ENCODE measurements at places on chromosomes 2 and 18. TPM values are rescaled to one million over a fixed set of nuclear protein-coding genes. Genes with fewer than 3 reads are reported as not detected.

Gene PROKR1
- total RNA-seq = not detected

Gene GAL3ST2
- total RNA-seq = 0.91 TPM

Gene MALL
- 40.9 TPM for total RNA-seq

Gene RTP5
- not detected for total RNA-seq

Gene C2orf80
- total RNA-seq = not detected

DNA sequence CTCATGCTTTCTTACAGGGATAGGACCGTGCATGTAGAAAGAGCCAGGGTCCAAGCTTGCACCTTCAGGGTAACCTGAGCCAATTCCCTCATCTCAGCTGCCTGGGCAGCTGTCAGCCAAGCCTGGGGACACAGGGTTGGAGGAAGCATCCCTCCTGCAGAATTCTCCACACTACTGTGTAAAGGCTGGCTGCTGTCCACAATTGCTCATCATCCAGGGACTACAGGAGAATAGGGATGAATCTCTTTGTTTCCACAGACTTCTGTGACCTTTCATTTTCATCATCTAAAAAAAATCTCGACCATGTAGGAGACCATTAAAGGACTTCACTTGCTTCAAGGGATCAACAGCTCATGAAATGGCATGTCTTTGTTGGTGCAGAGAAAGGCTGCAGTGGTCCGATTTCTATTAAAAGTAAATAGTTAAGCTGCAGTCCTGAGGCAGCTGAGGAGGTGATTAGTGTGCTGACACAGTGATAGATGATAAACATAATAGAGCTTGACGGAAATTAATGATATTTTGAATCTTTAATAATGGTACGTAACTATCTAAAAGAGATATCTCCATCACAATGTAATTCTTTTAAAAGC lies 74.4 kb upstream of the COPS8 start:
- H3K4me3 ChIP-seq = no peak overlapping the region
- H3K4me1 ChIP-seq = peaks cover 9% of the 10 kb centered on the region
- DNase-seq = no peak
- no peak overlapping the region for H3K27ac ChIP-seq
- H3K27me3 ChIP-seq = no peaks in the 10 kb centered on the region

DNA sequence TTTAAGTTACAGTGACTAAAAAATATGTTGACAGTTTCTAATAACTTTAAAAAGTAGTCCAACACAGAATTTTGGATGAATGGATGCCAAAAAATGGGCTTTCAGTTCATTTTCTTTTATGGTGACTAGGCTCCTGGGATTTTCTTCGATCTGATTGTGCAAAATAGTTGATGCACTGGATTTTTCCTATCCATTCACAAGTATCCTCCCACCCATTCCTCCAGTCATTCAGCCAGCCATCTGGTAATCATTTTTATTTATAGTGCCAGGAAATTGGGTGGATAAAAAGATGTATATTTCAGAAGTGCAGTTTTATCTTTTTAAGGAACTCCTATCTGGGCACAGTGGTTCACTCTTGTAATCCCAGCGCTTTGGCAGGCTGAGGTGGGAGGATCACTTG lies 175.1 kb downstream of the PTPRM start:
- no peak overlapping the region for H3K27ac ChIP-seq
- no peaks in the 10 kb centered on the region for H3K36me3 ChIP-seq
- H3K4me3 ChIP-seq = no peak overlapping the region
- H3K4me1 ChIP-seq = peaks cover 26% of the 10 kb centered on the region
- DNase-seq = no peak

DNA sequence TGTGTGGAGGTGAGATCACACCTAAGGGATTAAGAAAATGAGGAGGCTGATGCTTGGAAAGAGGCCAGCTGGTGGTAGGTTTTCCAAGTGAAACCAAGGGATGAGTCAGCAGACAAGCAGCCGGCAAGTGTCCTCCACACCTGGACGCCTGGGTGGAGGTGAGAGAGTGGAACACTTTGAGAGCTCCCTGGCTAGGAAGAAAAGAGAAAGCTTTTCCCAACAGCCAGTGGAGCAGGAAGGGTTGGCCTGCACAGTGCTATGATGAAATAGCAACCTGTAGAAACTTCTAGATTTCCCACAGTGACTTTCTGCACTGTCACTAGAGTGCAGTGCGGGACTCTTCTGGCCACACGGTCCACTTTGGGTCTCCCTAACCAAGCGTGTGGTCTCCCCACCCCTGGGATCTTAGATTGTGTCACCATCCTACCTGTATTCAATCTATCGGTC lies 19.6 kb upstream of the IL37 start:
- no peak overlapping the region for H3K27ac ChIP-seq
- H3K27me3 ChIP-seq = no peaks in the 10 kb centered on the region
- no peaks in the 10 kb centered on the region for H3K4me1 ChIP-seq
- DNase-seq = no peak
- no peak overlapping the region for H3K4me3 ChIP-seq

- H3K36me3 ChIP-seq = no peaks in the 10 kb centered on the region
- no peaks in the 10 kb centered on the region for H3K27me3 ChIP-seq
- no peak overlapping the region for H3K27ac ChIP-seq
- peak overlapping the region; percentile 48 for H3K4me3 ChIP-seq
Measured at GRCh38 chr2:60735496-60736250, 20.4 kb upstream of the PAPOLG start.

GRCh38 chr2:122523143-122523542 lies 767.7 kb downstream of the TSN start:
- no peak overlapping the region for H3K4me3 ChIP-seq
- no peaks in the 10 kb centered on the region for H3K27me3 ChIP-seq
- no peak overlapping the region for H3K27ac ChIP-seq
- no peaks in the 10 kb centered on the region for H3K36me3 ChIP-seq
- DNase-seq = no peak

DNA sequence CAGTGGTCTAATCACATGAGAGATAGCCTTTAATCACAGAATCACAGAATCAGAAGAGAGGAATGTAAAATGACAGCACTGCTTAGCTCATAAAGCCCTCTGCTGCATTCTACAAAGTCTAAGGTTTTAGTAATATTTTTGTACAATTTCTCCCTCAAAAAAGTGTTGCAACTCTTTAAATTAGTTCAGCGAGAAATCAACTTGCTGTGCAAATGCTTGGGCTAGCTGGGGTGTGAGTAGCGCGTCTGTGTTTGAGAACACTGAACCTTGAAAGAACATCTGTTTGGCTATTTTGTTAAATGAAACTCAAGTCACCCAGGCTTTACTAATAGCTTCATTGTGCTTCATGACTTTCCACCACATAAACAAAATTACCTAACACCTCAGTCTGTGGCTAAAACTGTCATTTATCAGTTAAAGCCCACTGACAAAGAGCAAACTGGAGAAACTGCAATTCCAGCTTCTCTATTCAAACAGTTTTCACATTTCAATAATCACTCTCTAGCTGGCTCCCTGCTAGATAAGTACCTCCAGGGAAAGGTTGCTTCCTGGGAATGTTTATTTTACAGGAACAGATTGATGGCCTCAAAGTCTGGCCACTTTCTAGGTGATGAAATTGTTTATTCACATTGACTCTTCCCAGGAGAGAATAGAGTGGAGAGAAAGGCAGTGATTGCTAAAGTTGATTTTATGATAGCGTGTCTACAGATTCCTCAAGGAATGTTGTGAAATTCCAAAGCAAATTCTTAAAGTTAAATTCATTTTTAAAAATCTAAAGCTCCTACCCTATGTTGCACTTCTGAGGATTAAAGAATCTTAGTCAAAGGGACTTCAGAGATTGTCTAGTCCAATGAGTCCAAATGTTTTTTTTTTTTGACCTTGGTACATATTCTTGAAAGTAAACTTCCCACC lies 36.0 kb upstream of the STAT1 start:
- H3K4me3 ChIP-seq = no peak overlapping the region
- peaks cover 19% of the 10 kb centered on the region for H3K4me1 ChIP-seq
- no peaks in the 10 kb centered on the region for H3K27me3 ChIP-seq

- no peaks in the 10 kb centered on the region for H3K4me1 ChIP-seq
- H3K4me3 ChIP-seq = no peak overlapping the region
- no peak overlapping the region for H3K27ac ChIP-seq
- no peaks in the 10 kb centered on the region for H3K36me3 ChIP-seq
Measured at GRCh38 chr2:172606285-172606684, 50.4 kb downstream of the PDK1 start.

DNA sequence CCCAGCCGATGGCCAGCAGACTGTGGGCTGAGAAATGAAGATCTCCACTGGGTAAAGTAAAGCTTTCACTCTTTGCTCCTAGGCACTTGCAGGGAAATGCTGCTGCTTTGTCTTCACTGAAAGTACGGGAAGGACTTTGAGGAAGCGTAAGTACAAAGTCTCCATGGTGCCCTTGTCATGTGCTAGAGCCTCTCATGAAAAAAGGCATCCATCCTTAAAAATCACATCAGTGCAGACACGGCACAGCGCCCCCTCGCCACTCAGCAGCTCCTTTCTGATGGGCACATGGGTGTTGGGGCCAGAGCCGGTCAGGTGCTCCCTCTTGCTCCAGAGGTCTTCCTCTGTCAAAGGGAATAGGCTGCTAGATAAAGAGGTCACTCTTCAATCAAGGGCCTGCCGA lies 109.0 kb upstream of the STPG4 start:
- no peak for DNase-seq
- no peak overlapping the region for H3K4me3 ChIP-seq
- H3K27ac ChIP-seq = no peak overlapping the region
- H3K4me1 ChIP-seq = no peaks in the 10 kb centered on the region

DNA sequence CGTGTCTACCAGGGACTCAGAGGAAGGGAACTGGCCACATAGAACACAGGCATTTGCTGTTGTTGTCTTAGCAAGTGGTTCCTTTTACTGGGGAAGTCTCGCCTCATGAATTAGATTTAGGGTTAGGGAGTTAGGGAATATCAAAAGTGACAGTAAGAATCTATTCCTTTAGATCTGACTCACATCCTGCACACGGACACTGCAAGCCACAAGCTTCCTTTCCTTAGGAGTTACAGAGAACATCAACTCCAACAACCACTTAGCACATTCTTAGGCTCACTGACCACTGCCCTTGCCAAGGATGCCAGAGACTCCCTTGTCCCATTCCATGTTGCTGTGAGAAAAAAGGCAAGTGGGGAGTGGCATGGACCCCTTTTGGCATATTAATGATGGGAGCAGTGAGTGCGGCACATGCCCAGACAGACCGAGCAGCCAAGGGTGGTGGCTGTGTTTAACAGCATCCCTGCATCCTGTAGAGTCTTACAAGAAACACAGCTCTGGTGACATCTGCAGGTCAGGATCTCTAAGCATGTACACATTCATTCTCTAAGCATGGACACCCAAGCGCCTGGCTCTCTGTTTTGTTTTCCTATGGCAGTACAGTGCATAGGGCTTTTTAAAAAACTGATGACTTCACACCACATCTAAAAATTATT lies 745.6 kb upstream of the RAB6C start:
- no peak overlapping the region for H3K4me3 ChIP-seq
- no peaks in the 10 kb centered on the region for H3K4me1 ChIP-seq
- no peaks in the 10 kb centered on the region for H3K27me3 ChIP-seq
- no peaks in the 10 kb centered on the region for H3K36me3 ChIP-seq
- no peak for DNase-seq

DNA sequence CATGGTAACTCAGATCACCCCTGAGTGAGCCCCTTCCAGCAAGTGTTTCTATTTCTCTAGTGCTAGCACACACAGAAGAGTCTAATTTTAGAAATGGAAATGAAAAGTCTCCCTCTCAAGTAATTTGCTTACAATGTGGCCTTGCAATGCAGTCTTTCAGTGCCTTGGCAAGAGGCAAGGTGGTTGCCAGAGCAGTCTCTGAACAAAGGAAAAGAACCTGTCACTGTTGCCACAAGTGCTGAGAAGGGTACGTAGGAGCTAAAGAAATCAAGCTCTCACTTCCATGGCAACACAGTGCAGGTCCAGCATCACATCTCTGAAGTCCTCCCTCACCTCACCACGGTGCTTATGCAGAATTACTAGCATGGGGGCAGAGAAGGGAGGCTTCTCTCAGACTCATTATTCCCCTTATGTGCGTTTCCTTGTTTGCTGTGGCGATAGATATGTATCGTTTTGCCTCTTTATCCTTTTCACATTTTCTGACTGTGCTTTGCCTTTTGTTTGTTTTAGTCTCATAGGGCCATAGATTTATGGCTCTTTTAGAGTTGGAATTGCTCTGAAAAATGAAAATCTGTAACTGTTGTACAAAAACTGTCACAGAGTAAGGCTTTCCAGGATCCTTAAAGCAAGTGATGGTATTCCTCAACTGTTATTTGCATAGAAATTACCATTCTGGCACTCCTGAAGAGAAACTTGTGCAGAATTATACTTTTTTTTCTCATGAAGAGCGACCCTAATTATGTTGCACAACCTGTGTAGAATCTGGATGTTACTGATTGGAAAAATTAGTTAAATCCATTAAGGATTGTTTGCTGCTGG lies 164.8 kb downstream of the CCDC85A start:
- no peak overlapping the region for H3K27ac ChIP-seq
- no peaks in the 10 kb centered on the region for H3K27me3 ChIP-seq
- no peaks in the 10 kb centered on the region for H3K36me3 ChIP-seq
- no peak for DNase-seq
- H3K4me3 ChIP-seq = no peak overlapping the region

DNA sequence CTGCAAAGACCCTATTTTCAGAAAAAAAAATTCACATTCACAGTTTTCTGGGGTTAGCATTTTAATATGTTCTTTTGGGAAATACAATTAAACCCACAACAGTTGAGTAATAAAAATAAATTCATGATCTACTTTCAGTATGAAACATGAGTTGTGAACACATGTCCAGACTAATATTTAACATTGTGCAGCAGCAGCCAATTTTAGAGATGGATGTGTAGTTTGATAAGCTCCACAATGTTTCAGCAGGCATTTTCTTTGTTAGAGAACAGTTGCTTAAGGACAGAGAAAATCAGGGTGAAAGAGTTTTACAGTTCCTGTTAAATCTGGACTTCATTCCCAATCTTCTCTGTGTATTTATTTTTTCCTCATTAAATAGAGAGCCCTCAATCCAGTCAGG lies 519.5 kb downstream of the PIK3C3 start:
- no peak for DNase-seq
- H3K27ac ChIP-seq = no peak overlapping the region
- no peaks in the 10 kb centered on the region for H3K36me3 ChIP-seq
- H3K4me1 ChIP-seq = no peaks in the 10 kb centered on the region
- no peak overlapping the region for H3K4me3 ChIP-seq

DNA sequence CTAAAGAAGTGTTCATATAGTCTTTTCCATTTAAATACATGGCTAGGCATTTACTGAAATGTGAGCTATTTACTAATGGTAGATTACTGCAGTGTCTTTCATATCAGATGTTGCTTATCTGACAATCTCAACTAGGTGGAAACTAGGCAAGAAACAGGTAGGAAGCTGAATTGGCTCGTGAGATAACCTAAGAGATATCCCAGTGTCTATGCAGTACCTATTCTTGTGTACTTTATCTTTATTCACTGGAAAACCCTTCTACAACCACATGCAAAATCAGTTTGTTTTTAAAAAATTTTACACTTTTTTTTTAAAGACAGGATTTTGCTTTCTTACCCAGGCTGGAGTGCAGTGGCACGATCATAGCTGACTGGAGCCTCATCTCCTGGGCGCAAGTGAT lies 63.8 kb downstream of the PLCL1 start:
- no peaks in the 10 kb centered on the region for H3K36me3 ChIP-seq
- no peaks in the 10 kb centered on the region for H3K4me1 ChIP-seq

DNA sequence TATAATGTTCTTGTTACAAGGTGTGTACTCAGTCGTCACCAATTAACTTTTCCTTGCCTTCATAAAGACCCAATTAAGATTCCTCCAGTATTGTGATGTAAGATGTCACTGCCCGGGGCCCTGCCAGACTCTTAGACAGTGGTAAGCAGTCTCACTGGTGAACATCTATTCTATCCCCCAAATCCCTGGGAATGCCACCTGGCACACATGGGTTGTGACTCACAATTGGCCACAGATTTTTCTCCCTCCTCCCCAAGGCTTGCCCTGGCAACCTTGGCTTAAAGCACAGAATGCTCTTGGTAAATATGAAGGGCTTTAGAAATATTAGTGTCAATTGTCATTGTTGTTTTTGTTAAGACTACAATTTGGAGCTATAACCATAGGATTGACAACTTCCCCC lies 287.9 kb downstream of the ETAA1 start:
- no peak overlapping the region for H3K27ac ChIP-seq
- no peak for DNase-seq
- H3K27me3 ChIP-seq = no peaks in the 10 kb centered on the region
- H3K4me3 ChIP-seq = no peak overlapping the region
- H3K36me3 ChIP-seq = no peaks in the 10 kb centered on the region
